ENCODE measurements at places on chromosomes 4 and X.

GRCh38 chrX:30979271-30979670, 90.2 kb upstream of the TAB3 start:
- no peak for DNase-seq

GRCh38 chr4:43758836-43759235, 689.8 kb downstream of the KCTD8 start:
- no peak for DNase-seq

GRCh38 chrX:13688958-13689740, at the start of gene RAB9A:
RAB9A (plus strand) TSS chrX:13689128; CDS start chrX:13708747, 19,619 bp downstream.
- DNase-seq = peak; percentile 87

- no peak for DNase-seq
Measured at GRCh38 chr4:27861802-27862201, 1001.2 kb downstream of the STIM2 start.

DNA sequence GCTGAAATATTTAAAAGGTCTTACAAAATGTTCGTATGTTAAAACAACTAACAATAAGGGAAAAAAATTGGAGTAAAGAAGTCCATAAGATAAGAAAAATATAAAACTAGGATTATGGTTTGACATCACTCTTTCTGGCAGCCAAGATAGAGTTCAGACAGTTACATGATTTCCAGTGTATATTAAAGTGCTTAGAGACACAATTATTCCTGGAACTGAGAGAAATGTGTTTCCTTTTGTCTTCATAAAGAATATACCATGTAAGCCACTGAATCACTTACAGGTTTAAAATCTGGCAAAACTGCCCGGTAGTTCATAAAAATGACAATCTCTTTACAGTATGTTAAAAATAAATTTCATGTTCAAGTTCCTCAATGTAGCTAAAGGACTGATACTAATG, 538.7 kb upstream of the ATOH1 start:
- DNase-seq = no peak

GRCh38 chr4:53484911-53485657, 106.2 kb downstream of the LNX1 start:
- no peak for DNase-seq
